ENCODE measurements at places on chromosomes 12 and 14.

GRCh38 chr14:50331596-50331995, 19.5 kb downstream of the DMAC2L start:
- no peak for DNase-seq

- no peak for DNase-seq
Observed at GRCh38 chr14:70804556-70805162, 4.7 kb downstream of the MAP3K9 start.

- DNase-seq = no peak
Observed at GRCh38 chr12:124391340-124392261, 96.7 kb downstream of the RFLNA start.

DNA sequence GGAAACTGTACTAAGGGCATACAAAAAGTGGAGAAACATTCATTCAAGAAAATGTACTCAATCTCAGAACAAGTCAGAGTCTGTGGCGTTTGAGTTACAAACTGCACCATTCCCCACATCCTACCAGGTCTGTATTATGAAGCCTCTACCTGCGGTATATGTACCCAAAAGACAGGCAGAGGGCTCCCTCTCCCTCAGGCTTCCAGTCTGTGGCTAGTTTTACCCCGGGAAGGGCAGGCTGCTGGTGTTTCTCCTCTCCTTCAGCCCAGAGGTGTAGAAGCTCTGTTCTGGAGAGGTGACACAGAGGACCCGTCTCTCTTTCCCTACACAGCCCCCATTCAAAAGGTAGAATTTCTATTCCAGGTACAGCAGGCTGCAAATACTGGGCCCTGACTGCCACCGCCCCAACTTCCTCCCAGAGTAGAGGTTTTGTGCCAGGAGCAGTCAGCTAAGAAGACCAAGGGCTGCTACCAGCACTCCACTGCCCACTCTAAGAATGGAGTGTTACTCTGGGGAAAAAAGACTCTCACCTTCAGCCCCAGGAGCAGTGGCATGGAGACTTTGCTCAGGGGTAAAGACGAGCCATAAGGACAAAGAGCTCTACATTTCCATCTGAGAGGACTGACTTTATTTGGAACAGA, 39.4 kb downstream of the PARP11 start:
- DNase-seq = no peak

GRCh38 chr14:75313294-75313693, 34.7 kb downstream of the FOS start:
- no peak for DNase-seq

- no peak for DNase-seq
Observed at GRCh38 chr14:42872786-42873185, 1266.1 kb downstream of the LRFN5 start.

Data from DMS 273 treated with DMSO at 0.1 percent for 48 hours (cell line).